Neural crest cell (in vitro differentiated cells): ENCODE measurements at places on chromosomes 2 and 18. TPM values are rescaled to one million over a fixed set of nuclear protein-coding genes. Genes with fewer than 3 reads are reported as not detected.

Gene KATNAL2
- total RNA-seq, result 7.7 and 8.7 TPM in 2 replicates

DNA sequence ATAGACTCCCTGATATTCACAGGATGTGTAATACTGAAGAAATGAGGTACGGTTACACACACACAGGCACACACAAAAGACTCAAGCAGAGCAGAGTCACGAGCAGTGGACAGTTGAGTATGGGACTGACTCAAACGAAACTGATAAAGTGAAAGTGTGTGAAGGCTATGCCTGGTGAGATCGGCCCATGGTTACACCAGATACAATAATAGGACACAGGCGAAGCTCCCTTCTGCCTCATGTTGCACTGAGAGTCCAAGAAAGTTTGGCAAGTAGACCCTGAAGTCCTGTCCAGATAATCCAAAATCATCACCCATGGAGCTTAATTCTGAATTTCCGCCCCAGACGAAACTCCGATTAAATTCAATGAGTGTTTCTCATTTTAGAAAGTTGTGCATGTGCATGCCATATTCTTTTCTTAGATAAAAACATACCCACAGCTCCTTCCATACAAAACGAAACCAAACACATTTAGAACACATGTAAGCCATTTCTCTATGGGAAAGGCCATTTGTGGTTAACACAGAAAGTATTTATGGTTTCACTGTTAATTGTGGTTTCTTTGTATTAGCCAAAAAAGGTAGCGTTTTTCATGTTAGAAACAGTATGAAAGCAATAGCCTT lies 567.6 kb downstream of the PLCL1 start:
- no peak overlapping the region for H3K27ac ChIP-seq
- H3K4me1 ChIP-seq, result no peaks in the 10 kb centered on the region
- H3K27me3 ChIP-seq, result peaks cover 4% of the 10 kb centered on the region
- H3K4me3 ChIP-seq, result no peak overlapping the region
- no peaks in the 10 kb centered on the region for H3K36me3 ChIP-seq
- DNase-seq, result no peak

GRCh38 chr2:206535260-206535986 lies 92.1 kb downstream of the ADAM23 start:
- H3K36me3 ChIP-seq, result no peaks in the 10 kb centered on the region
- H3K4me3 ChIP-seq, result no peak overlapping the region
- peaks cover under 1% of the 10 kb centered on the region for H3K4me1 ChIP-seq
- no peak for DNase-seq

Gene PCARE
- not detected in 2 replicates for total RNA-seq

Gene AGXT
- total RNA-seq, result not detected in 2 replicates

DNA sequence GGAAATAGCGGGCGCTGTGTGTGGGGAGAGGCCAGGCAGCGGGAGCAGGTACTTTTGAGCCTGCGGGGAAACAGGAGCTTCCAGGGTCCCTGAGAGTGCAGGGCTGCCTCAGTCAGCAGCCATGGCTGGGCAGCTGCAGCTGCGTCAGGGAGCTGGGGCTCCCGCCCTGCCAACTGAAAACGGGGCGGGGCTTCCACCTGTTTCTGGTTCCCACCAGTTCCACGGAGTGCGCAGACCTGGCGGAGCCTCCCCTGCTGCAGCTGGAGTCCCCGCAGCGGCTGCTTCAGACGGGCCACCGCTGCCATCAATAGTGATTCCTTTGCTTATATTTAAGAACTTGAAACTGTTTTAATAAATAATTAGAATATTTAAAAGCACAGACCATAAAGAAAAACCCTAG lies 30.6 kb upstream of the RPRM start:
- H3K4me1 ChIP-seq, result no peaks in the 10 kb centered on the region
- H3K4me3 ChIP-seq, result no peak overlapping the region
- peaks cover 17% of the 10 kb centered on the region for H3K36me3 ChIP-seq

DNA sequence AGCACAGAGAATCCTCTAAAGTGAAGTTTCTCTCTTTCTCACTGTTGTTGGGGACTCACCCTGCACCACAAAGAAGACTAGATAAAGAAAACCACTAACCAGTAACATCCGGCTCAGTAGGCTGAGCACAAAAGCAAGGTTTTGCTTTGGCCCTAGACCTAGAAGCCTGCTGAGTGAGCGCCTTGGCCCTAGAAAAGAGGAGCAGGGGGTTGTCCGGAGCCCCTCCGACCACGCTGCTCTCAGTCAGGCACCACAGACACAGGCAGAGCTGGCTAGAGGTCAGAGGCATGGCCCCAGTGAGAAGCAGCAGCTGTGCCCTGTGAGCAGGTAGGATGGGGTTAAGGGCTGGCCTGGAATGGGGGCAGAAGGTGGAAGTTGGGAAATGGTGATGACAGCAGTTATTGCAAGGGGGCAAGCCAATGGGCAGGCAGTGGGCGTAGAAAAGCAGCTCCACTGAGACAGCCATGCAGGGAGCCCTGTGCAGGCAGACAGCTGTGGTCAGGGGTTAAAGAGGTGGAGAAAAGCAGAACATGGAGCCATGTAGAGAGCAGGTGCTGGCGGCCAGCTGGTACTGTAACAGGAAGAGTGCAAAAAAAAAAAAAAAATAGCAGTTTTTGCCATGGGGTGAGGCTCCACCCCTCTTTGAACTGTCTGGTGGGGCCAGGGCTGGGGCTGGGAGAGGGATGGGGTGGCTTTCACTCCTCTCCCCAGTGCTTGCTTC lies 36.9 kb upstream of the SLC14A1 start:
- H3K4me3 ChIP-seq, result no peak overlapping the region
- no peak for DNase-seq
- peaks cover 4% of the 10 kb centered on the region for H3K4me1 ChIP-seq

Gene GKN2
- total RNA-seq, result not detected in 2 replicates

DNA sequence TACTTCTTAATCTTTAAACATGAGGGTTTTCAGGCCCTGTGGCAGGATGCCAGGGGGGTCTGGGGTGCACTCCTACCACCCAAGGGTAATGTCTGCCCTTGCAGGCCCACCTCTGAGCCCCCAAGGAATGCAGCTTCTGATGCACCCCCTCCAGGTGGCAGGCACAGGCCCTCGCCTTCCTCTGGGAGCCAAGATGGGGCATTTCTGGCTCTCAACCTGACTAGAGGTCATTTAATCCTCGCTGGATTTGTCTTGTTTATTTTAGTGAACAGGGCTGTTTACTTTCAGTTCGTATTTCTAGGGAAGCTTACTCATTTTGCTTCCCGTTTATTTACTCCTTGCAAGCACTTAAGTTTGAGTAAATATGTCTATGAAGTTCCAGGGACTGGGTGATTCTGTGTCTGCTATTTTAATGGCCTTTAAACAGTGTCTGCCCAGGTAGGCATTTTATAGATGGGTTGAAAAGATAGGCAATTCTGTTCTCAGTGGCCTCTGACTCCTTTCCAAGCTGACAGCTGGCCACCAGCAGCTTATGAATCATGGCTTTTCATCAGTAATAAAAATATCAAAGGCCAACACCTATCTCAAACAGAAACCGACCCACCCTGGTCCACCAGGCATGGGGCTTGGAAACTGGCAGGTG lies 11.1 kb upstream of the DNPEP start:
- H3K27ac ChIP-seq, result no peak overlapping the region
- H3K27me3 ChIP-seq, result no peaks in the 10 kb centered on the region
- DNase-seq, result no peak

DNA sequence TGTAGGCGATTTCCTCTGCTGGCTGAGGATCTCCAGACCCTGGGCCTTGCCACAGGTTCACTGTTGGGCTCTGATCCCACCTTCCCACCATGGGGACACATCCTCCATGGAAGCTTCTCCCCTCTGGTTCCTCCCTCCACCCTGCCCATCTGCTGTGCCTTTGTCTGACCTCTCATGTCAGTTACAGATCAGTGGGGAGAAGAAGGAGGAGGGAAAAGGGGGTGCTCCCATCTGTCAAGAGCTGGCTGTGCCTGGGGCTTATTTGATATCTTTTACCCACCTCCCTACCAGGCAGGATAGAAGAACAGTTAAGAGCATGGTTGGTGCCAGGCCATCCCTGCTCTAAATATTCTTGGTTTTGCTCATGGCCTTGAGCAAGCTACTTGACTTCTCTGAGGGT lies 12.3 kb upstream of the DNAJB2 start:
- H3K4me3 ChIP-seq, result no peak overlapping the region
- H3K27me3 ChIP-seq, result peaks cover 68% of the 10 kb centered on the region
- no peak overlapping the region for H3K27ac ChIP-seq
- H3K36me3 ChIP-seq, result no peaks in the 10 kb centered on the region
